Gastroesophageal sphincter (tissue), 4 donors: ENCODE measurements at places on chromosomes 1 and 21. TPM values are rescaled to one million over a fixed set of nuclear protein-coding genes. Genes with fewer than 3 reads are reported as not detected.

The C8A gene
- total RNA-seq: not detected

The OR2AK2 gene
- total RNA-seq: not detected

The FAM163A gene
- not detected for total RNA-seq

The MEX3A gene
- under 0.01 TPM for total RNA-seq

The ILDR2 gene
- 7.3 TPM for total RNA-seq

The FALEC gene
- total RNA-seq: not detected

The ICOSLG gene
- 1.9 TPM for total RNA-seq

The GJB3 gene
- total RNA-seq: 6.4 TPM

The RIMS3 gene
- 4.4 TPM for total RNA-seq

The C1orf53 gene
- not detected for total RNA-seq

The TEKT2 gene
- not detected for total RNA-seq

The METTL13 gene
- 30.4 TPM for total RNA-seq

The SH3D21 gene
- total RNA-seq: not detected

The OBSCN gene
- 25.4 TPM for total RNA-seq

The PPIAL4G gene
- not detected for total RNA-seq

The DOP1B gene
- total RNA-seq: 10.9 TPM

DNA sequence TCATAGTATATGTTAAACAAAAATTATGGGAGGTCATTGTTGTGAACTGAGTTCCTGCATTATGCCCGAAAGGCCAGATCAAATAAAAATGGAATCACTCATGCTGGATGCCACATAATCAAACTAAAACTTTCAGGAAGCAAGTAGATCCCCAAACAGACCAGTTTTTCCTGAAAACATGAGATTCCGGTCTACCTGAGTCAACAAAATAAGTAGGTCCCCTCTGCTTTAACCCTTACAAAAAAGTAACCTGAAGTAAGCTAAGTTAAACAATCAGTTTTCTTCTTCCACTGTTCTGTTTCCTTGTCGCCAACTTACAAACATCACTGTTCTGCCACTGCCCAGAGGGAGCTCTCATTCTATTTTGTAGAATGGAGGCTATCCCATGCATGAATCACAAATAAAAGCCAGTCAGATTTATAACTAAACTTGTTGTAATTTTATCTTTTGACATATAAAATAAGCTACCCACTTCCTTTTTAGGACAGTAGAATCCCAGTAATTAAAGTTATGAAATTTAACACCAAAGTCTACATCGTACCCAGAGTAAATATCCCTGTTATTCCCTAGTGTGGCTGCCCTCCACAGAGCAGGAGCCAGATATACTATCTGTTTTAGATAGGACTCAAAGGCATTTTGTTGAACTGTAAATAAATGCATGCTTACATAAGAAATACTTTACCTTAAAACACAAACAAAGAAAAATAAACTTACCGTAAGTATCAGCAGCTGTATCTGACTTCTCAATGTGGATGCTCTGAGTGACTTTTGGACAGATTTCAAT is 149.4 kb downstream of the TIAM1 start:
- no peak for ATAC-seq

GRCh38 chr1:2936559-2937515 is 84.4 kb upstream of the ACTRT2 start:
- ATAC-seq: no peak

- no peak for ATAC-seq
Measured at GRCh38 chr1:162391790-162392563, 10.4 kb downstream of the C1orf226 start.

DNA sequence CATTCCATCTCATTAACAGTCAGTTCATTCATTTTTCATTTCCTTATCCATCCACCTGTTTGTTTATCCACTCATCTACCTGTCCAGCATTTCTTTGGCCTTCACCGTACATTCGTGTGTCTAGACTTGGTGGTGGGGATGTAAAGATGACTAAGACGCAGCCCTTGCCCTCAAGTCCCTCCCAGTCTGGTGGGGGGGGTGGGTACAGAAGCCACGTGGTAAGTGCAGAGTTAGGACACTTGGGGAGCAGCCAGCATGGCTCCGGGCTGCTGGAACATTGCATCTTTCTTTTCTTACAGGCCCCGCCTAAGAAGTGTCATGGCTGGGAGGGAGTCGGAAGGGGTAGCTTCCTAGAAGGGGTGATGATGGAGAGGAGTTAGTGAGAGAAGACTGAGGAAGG is 17.2 kb downstream of the KIF26B start:
- ATAC-seq: no peak

DNA sequence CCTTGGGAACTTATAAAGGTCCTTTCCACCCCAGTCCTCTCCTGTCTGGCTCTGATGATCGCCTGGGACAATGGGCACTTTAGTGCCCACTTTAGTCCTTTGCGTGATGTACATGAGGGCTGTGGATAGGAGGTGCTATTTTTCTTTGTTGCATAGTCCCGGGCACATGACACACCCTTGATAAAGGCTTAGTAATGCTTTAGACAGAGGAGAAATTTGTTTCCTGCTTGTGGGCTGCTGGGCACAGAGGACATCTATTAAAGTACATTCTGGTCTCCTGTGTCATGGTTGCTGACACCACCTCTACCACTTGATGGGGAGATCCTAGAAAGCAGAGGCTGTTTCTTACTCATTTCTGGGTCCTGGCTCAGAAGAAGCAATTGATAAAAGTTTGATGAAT is 5.4 kb upstream of the KNCN start:
- ATAC-seq: no peak

- ATAC-seq: no peak
Measured at GRCh38 chr21:36218691-36219090, 62.1 kb downstream of the DOP1B start.

GRCh38 chr1:24945354-24946326 is 15.6 kb upstream of the RUNX3 start:
- ATAC-seq: no peak

- ATAC-seq: no peak
Measured at GRCh38 chr1:201676641-201677040, 137.7 kb downstream of the NAV1 start.

GRCh38 chr1:61518670-61519400 is 206.1 kb downstream of the TM2D1 start:
- no peak for ATAC-seq

GRCh38 chr1:179001451-179001850 is 24.2 kb upstream of the FAM20B start:
- ATAC-seq: no peak

DNA sequence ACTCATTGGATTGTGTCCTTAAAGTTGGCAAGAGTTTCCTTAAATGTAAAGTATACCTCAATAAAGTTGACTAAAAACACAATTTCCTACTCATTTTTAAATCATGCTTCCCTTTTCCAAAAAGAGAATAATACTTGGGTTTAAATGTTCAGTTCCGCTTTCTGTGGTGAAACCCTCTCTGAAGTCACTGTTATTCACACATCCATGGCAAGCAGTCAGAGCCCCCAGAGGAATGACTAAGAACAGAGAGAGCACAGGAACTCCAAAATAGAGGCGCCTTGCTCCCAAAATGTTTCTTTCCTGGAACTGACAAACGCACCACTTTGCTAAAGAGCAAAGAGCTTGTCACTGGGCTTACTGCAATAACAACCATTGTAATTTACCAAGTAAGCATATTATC is 142.5 kb downstream of the TIAM1 start:
- ATAC-seq: peak; percentile 93

- ATAC-seq: no peak
Measured at GRCh38 chr1:125064481-125064880, 3879.7 kb downstream of the SRGAP2C start.

DNA sequence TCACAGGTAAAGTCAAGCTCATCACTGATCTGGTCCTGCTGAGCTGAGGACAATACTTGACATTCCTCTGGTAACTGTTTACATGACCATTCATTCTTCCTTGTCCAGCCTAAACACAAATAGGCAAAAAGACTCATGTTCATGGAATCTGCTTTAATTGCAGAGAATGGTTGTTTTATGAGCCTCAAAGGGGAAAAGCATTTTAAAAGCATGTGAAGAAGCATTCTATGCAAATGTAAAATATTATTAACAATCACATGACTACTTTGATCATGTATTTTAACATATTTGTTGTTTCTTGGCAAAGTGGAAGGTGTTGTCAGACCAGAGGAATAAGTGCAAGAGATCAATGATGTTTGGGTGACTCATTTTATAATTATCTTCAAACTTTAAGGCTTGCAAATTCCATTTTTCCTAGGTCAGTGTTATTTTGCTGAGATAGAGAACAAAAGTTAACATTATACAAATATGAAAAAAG is 133.7 kb downstream of the RUNX1 start:
- ATAC-seq: no peak

- ATAC-seq: no peak
Measured at GRCh38 chr1:11463177-11463576, 15.8 kb upstream of the DISP3 start.

GRCh38 chr1:15489052-15489736 is 13.3 kb downstream of the CELA2B start:
- ATAC-seq: no peak

GRCh38 chr21:32087447-32087846 is 191.4 kb downstream of the MIS18A start:
- ATAC-seq: no peak

- ATAC-seq: no peak
Measured at GRCh38 chr1:97334454-97334853, 586.4 kb downstream of the DPYD start.

- no peak for ATAC-seq
Measured at GRCh38 chr1:169694304-169695075, 16.9 kb downstream of the SELL start.

- no peak for ATAC-seq
Measured at GRCh38 chr1:62316135-62316534, 3.1 kb downstream of the KANK4 start.

GRCh38 chr1:8363186-8363766 is 45.4 kb downstream of the SLC45A1 start:
- ATAC-seq: no peak

GRCh38 chr21:27454234-27454633 is 487.3 kb upstream of the ADAMTS5 start:
- ATAC-seq: no peak

DNA sequence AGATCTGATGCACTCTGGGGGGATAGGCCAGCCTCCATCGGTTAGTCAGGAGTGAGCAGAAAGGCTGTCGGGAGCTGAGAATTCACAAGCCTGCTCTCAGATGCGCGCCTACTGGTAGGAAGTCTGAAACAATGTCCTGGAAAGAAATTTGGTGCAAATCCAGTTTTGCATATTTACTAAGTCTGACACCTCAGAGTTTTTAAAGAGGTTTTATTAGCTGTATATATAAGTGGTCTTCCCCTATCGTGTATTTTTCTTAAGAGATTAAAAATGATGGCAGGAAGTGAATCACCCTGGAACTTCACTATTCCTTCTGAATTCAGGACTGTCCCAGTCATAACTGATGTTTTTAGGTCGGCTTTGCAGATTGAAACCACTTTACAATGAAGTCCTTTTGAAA is 99.8 kb upstream of the C1orf105 start:
- peak; percentile 37 for ATAC-seq

DNA sequence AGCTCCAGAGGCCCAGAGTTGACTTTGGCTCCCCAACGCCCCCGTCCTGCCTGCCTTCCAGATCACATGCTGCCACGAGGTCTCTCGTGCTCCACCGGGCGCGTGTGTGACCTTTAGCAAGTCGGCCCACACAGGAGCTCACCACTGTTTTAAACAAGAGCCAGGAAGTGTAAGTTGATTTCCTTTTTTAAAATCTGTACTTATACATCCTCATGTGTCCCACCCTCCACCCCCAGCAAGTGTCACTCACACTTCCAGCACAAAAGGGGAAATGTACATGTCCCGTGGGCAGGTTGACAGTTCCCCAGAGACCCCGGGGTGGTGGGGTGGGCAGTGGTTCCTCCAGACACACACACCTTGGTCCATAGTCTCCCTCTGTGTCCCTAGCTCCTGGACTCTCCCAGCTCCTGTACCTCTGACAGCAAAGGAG is 84.4 kb downstream of the STUM start:
- no peak for ATAC-seq

DNA sequence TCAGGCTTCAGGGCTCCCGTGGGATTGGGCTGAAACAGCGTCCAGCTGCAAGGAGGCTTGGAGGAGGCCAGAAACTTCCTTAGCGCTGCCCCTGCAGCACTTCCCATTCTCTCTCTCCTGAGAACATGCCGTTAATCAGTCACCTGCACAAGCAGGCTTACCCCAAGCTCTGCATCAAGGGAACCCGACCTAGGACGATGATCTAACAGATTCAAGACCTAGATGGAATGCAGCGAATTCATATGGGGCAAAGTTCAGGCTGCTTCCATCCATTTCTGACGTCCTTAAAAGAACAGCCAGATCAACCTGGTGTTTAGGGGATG is 114.1 kb downstream of the ERG start:
- no peak for ATAC-seq

GRCh38 chr21:15763359-15763758 is 33.6 kb downstream of the USP25 start:
- ATAC-seq: no peak

GRCh38 chr1:204623894-204624361 is 61.6 kb downstream of the LRRN2 start:
- no peak for ATAC-seq

- ATAC-seq: peak; percentile 5
Measured at GRCh38 chr1:38004284-38005108, 818 bp downstream of the FHL3 start.

GRCh38 chr1:55560266-55560665 is 345.1 kb upstream of the USP24 start:
- no peak for ATAC-seq

DNA sequence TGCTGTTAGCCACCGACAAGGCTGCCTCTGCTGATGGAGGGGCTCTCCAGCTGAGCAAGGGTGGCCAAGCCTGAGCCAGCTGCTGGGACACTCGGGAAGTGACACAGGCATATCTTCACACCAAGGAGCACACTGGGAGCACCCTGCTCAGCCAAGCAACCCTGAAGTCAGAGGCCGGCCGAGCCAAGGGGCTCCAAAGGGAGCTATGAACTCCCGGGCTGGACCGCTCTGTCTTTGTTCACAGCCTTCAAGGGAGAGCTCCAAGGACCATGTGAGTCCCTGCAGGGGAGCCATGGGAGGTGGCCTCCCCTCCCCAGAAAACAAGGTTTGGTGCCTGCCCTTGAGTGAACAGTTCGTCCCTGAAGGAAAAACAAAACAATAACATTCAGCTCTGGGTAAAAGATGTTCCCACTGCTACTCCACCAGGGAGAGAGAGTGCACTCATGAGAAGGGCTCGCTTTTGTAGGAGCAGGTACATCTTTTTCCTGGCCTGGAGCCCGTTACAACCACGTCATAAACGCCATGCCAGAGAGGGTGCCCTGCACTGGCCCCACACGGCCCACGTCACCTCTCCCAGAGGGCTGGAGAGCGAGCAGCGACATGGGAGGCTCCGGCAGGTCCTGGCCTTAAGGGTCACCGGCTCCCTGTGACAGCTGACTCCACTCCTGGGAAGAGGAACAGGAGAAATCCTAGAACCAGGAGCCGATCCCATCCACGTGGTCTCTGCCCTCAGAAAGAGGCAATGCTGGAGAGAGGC is 56.3 kb upstream of the SLC25A33 start:
- no peak for ATAC-seq

GRCh38 chr1:168279253-168279652 is 1.4 kb upstream of the TBX19 start:
- ATAC-seq: no peak
